Activated CD4-positive, alpha-beta T cell treated with anti-CD3 and anti-CD28 coated beads, Interleukin-2, amount 50 U/mL, for 1 hour (primary cell): ENCODE measurements at places on chromosomes 11 and 22.

GRCh38 chr22:24353121-24353520 lies 74.3 kb upstream of the ADORA2A start:
- no peak for DNase-seq

GRCh38 chr11:12472401-12473005 lies 95.1 kb downstream of the PARVA start:
- no peak for DNase-seq

DNA sequence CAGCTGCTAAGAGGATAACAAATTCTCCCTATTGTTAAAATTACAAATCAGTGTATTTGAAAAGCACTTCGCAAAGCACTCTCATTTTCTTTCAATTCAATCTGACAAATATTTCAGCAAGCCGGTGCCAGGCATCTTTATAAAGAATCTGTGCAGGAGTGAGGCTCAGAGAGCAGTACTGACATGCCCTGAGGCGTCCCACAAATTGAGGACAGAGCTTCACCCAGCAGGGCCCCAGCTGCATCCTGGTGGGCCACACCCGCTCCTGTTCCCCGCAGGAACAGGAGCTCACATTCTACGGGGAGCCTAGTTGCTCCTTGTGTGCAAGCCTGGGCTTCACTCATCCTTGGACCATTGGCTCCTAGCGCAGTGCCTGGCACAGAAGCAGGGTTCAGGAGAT lies 60.9 kb upstream of the EIF3D start:
- DNase-seq, result no peak

DNA sequence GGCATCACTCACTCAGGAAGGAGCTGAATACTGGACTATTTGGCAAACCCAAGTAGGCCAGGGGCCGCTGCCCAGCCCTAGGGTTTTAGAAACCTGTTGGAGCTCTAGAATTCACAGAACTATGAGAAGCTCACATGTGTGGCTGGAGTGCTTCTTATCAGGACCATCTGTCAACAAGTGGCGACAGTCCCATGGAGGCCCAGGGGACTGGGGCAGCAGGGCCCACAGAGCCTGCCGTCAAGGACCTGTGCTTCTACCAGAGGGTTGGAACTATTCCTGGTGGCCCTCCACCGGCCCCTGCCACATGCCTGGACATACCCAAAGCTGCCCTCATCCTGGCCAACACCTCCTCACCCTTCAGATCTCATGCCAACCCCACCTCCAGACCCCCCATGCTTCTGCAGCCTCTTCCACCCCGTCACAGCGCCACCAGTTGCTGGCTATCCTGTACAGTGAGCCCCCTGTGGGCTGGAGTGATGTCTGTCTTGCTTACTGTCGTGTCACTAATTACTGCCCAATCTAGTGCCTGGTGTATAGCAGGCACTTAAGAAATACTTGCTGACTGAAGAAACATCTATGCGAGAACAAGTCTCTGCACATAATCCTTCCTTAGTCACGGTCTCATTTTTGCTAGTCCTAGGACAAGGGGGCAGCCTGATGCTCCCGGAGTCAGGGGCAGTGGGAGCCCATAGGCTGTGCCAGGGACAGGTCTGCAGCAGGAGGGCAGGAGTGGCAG lies 27.2 kb upstream of the RASL10A start:
- no peak for DNase-seq

DNA sequence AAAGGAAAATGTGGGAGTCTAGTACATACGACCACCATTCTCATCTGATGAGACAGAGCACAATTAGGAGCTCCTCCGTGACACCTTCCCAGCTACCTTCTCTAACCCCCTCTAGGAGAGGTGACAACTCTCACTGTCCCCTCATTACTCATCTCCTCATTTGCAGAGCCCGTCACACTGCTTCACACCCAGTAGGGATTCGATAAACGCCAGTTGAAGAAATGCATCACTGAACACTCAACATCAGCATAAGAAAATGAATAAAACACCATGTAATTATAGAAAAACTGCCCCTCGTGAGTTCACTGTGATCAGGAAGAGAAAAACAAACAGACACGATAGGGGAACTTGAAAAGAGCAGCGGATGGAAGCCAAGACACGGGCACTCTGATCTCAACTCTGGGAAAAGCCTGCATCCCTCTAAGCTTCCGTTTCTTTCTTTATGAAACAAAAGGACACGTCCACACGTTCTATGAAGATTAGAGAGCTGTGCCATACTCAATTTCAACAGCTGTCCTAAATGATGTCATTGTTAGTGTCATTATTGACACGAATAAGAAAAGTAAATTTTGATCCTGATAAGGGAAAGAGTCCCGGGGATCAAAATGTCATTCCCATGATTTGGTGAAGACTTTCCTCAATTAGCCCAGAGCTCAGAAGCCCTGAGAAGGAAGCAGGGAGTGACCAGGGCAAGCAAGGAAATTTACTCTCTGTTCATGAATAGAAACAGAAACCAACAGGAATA lies 356.9 kb downstream of the LARGE1 start:
- DNase-seq, result no peak

GRCh38 chr11:22415476-22415875 lies 77.3 kb downstream of the SLC17A6 start:
- DNase-seq, result no peak

DNA sequence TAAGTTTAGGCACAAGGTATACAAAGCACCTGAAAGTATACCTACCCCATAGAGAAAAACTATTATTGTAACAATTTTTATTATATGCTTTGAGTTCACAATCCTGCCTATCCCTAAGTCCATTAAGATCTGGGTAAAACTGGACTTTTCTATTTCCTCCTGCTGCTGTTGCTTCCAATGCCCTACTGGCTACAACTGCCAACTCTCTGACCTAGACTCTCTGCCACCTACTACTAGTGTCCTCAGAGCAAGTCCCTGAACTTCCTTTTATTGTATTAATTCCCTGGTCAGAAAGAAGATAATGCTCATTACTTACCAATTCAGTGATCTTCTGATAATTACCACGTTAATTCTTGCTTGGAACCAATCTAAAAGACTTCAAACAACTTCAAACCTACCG lies 70.3 kb downstream of the RBFOX2 start:
- DNase-seq, result no peak

DNA sequence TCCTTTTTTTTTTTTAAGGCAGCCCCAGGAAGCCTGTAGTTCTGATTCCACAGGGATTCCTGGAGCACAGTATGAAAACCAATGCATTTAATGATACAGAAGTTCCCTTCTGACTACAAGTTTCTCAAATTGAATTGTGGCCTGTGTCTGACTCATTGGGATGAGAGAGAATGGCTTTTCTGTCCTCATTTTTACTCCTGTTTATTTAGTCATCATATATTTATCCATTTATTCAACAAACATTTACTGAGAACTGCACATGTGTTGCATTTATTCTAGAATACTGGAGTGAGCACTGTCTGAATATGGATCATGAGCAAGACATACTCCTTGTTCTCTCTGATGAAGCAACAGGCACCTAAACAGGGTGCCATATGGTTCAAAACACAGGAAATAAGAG lies 231.2 kb downstream of the NTM start:
- DNase-seq, result no peak

DNA sequence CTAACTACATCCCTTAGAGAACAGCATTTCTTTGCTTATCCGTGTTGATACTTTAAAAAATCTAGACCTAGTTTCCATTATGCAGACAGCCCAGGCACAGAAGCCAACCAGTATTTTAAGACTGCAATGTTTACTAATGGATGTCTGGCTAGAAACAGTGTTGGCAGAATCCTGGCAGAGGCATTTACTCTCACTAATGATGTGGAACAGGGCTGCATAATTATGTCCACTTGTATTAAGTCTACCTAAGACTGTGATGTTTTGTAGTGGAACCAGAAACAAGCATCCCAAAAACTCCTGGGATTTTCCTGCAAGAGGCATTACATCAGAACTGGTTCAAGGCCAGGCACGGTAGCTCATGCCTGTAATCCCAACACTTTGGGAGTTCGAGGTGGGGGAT lies 50.2 kb upstream of the PICALM start:
- DNase-seq, result no peak

DNA sequence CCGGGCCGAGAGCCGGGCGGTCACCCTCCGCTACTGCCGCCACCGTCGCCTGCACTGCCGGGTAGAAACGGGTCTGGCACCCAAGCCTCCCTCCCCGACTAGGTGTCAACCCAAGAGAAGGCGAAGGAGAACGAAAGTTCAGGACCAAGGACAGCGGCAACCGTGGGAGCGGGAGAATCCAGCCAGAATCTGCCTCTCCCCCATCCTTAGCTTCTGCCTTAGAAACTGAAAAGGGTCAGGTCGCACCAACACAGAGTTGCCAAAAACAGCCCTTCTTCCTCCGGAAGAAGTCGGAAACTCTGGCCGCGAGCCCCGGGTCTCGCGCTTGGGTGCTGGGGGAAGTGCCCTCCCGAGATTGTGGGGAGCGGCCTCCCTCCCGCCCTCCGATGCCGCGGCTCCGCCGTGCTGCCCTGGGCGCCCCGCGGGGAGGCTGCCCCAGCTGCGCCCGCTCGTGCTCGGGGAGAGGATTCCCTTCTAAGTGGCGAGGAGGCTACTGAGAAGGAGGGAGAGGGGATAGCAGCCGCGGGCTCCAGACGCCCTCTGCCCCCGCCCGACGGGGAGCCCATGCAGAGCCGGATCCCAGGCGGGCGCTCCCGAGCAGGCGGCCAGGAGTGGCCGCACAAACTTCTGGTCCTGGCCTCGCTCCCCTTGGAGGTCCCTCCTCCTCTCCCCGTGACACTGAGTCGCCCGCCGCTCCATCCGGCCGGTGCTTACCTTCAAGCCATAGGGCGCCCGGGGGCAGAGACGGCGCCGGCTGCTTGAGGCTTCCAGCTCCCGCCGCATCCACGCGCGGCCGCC lies 637 bp downstream of the DRD2 start:
- peak; percentile 34 for DNase-seq

DNA sequence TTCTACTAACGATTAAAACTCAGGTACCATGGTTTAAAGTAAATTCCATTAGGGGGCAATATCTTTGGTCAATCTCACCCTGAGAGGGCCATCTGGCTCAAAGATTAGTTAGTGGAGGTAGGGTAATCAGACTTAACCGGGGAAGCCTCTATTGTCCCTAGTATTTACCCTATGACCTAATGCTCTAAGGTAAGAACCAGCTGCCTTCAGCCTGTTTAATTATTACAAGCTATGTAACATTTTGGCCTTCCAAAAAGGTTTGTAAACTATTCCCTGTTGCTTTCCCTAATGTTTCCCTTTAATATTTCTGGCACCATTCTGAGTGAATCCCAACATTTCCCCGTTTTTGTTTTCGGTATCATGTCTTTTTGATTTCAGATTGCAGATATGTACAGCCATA lies 15.1 kb upstream of the GLYATL1 start:
- no peak for DNase-seq
